CD4-positive, alpha-beta T cell treated with Interleukin-4 for 1 hour (primary cell): ENCODE measurements at places on chromosomes 1 and 21.

DNA sequence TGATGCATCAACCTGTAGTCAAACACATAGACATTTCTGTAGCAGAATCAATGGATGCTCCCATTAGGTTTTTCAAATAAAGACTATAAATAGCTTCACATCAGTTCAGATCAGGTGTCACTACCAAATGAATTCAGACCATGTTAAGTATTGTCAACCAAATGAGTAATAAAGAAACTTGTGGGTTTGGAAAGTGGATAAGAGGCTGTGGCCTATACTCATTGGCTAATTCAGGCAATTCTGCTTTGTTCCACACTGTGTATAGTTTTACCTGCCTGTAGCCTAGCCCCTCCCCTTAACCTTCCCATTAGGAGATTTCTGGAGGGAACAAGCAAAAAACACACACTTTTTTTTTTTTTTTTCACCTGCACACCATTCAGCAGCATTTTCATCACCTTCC lies 321.2 kb downstream of the HLX start:
- no peak for DNase-seq

- no peak for DNase-seq
Measured at GRCh38 chr1:67496329-67496728, 66.1 kb upstream of the SERBP1 start.

DNA sequence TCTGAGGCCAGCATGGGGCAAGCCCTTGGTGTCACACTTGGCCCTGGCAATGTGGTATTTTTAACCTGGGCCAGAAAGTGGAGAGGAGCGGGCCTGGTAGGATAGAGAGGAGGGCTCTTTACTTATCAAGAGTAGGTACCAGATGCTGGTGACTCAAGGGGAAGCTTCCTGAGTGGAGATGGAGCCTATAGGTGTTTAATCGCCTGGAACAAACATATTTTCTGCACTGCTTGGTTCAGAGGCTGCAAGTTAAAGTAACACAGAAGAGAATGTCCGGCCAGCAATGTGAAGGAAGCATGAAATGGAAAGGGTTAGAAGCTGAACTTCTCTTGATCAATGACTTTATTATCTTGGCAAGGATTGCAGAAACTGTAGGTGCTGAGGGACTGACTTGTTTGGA lies 74.3 kb downstream of the DDR2 start:
- no peak for DNase-seq

GRCh38 chr1:48235652-48236051 lies 13.1 kb downstream of the SLC5A9 start:
- no peak for DNase-seq

DNA sequence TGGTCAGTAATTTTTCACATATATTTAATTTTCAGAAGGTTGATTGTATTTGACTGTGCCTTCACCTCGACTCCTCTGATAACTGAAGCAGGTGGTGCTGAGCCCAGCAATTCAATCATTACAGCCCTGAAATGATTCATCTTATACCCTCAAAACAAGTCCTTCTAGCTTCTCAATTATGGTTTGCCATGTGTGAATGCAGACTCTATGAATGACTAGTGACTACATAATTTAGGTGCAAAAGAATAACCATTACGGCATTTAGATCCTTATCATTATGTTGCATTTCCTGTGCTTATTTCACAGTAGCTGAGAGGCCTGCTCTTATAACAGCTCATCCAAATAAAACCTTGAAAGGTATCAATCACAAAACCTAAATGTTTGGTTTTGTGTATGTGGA lies 54.0 kb upstream of the COL11A1 start:
- no peak for DNase-seq

- no peak for DNase-seq
Measured at GRCh38 chr21:42508371-42508770, 5.3 kb upstream of the SLC37A1 start.

DNA sequence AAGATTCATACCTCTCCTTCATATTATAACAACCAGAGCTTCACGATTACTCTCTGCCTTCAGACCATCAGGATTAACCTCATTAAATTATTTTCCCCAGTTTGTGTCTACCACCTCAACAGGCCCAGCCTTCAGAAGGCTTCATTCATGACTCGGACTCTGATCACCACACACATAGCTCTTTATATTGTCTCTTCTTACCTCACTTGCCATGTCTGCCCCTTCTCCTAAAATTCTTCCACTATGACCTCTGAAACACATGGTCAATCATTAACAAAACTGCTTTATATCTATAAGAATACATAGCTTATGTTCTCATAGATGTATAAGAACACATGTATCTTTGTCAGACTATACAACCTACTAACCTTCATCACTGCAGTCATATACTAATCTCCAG lies 79.8 kb downstream of the USP1 start:
- DNase-seq, result no peak

DNA sequence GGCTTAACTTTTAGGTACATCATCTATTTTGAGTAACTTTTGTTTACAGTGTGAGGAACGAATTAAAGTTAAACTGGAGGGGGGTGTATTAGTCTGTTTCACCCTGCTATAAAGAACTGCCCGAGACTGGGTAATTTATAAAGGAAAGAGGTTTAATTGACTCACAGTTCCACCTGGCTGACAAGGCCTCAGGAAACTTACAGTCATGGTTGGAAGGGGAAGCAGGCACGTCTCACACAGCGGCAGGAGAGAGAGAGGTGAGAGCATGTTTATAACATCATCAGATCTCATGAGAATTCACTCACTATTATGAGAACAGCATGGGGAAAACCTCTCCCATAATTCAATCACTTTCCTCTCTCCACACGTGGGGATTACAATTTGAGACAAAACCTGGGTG lies 31.9 kb upstream of the TMEM52 start:
- DNase-seq, result no peak

DNA sequence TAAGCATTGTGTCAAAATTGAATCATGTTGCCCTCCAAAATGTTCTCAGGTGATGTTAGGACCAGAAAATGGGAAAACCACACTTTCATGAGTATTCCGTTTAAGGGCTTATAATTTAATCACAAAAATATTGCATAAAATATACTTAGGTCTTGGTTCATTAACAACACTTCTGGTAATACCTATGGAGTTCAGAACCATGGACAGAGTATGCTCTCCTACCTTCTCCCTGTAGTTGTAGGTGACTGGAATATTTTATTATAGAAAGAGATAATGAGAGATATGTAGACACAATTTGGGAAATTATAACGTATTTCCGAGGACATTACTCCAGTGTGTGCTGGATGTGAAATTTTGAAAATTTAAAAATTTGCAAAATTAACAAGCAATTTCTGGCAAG lies 232.5 kb downstream of the NCAM2 start:
- no peak for DNase-seq
